Posterior cingulate gyrus (tissue), 11 donors: ENCODE measurements at places on chromosomes 11 and 22.

- no peak for DNase-seq
Measured at GRCh38 chr11:45569776-45570175, 95.6 kb downstream of the CHST1 start.

- no peak for DNase-seq
Measured at GRCh38 chr11:108929241-108929640, 264.4 kb downstream of the DDX10 start.

GRCh38 chr11:88552379-88553062, 215.0 kb upstream of the CTSC start:
- DNase-seq: no peak

DNA sequence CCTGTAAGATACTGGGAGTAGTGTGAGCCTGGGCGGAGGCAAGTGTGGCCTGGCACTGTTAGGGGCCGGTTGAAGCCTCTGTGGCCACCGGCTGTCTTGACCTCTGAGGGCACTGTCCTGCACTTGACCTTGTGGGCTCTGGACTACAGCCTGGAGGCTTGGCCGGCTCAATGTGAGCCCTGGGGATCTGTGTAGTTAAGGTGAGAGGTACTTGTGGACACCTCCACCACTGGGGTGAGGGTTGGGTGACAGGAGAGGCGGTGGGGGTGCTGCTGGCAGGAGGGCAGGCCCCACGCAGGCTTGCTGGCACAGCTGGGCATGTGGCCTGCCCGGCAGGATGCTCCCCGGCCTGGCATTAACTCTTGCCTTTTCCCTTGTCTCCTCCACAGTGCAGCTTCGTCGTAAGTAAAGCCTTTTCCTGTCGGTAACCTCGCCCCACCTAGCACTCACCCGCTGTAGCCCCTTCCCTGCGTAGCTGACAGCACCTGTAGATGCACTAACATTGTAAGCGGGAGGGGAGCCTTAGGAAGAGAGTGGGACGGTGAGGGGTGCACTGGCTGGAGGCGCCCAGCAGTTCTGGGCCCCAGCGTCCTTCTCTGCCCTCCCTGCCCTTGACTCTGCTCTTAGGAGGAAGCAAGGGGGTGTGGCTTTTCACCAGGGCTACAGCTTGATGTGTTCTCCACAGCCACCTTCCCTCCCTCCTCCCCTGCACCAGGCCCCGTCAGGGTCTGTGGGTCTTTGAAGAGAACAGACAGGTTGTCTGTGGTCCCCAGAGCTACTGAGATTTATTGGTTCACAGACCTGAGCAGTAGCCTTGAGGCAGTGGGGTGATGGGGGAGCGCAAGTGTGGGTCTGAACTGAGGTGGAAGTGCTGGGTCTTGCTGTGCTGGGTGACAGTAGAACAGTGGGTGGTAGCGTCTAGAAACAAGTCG, 17.6 kb downstream of the INCENP start:
- no peak for DNase-seq

- DNase-seq: no peak
Measured at GRCh38 chr22:37121887-37122591, 12.5 kb upstream of the TMPRSS6 start.

GRCh38 chr22:40236131-40236665, 58.5 kb downstream of the TNRC6B start:
- DNase-seq: no peak

DNA sequence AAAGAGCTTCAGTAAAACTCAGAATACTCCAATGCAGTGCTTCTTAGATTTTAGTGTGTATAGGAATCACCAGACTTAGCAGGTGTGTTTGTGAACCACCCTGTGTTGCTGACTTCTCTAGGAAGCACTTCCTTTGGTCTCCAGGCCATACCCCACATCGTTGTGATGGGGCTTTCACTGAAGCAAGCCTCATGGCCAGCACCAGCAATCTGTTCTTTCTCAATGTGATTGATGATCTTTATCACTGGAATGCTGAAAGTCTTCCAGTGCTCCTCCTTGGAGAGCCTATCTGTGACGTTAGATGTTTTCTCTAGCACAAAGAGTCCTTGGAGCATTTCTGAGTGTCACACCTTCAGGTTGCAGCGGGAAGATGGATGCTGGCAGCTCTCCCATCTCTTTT, 280.5 kb downstream of the DDX10 start:
- no peak for DNase-seq

- DNase-seq: no peak
Measured at GRCh38 chr22:41914611-41915034, 251 bp downstream of the SHISA8 start.

DNA sequence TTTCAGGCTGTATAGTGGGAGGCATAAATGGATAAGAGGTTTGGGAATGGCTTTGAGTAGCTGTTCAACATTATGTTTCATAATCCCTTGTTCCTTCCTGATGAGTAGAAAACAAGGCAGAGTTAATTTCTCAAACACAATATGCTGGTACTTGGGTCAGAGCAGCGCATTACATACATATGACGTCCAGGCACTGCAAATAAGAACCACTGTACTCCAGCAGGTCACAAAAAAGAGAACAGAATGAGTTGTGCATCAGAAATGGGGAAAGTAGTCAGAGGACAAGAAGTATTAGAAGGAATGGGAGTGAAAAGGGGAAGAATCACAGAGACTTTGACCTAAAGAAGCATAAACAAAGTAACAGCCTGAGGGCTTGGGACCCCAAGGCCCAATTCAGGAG, 44.0 kb upstream of the RDX start:
- DNase-seq: no peak

DNA sequence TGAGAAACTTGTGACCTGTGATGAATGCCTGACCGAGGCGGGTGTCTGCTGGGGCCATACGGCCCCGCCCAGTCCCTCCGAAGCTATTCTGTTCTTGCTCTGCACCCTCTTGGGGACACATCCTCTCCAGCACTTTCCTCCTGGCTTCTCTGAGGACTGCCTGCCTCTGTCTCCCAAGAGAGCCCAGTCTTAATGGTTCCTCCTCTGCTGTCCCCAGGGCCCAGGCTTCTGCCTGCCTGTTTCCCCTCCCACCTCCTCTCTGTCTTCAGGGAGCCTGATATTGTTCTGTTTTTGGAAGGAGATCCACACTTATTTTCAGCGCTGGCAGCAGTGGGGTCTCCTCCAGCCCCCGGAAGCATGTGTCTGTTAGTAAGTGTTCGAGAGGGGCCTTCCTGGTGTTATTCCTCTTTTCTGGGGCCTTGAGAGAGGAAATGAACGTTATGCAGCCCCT, 18.7 kb downstream of the SYNGR1 start:
- DNase-seq: no peak

- DNase-seq: no peak
Measured at GRCh38 chr22:17764036-17764435, 10.2 kb downstream of the BID start.

DNA sequence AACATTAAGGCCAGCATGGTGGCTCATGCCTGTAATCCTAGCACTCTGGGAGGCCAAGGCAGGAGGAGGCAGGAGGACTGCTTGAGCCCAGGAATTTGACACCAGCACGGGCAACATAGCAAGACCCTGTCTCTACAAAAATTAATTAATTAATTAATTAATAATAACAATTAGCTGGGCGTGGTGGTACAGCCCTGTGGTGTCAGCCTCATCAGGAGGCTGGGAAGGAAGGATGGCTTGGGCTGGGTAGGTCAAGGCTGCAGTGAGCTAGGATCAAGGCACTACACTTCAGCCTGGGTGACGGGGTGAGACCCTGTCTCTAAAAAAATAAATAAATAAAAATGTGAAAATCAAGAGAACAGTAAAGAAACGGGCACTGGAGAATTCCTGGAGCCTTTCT, 1.4 kb downstream of the ARFGAP3 start:
- no peak for DNase-seq

DNA sequence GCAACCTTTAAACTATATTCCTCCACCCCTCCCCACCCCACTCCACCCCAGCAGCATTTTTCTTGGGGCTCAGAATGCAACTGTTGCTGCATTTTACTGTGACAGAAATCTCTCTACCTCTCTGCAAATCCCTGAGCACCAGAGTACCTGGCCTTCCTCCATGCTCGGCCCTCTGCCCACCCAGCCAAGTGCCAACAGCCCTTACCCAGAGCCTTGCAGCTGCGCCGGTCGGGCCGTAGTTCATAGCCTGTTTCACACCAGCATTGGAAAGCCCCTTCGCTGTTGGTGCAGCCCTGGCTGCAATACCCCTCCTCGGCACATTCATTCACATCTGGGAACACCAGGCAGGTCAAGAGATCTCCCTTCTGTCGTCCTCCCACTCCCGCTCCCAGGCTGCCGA, 23.4 kb downstream of the LRP4 start:
- DNase-seq: no peak

DNA sequence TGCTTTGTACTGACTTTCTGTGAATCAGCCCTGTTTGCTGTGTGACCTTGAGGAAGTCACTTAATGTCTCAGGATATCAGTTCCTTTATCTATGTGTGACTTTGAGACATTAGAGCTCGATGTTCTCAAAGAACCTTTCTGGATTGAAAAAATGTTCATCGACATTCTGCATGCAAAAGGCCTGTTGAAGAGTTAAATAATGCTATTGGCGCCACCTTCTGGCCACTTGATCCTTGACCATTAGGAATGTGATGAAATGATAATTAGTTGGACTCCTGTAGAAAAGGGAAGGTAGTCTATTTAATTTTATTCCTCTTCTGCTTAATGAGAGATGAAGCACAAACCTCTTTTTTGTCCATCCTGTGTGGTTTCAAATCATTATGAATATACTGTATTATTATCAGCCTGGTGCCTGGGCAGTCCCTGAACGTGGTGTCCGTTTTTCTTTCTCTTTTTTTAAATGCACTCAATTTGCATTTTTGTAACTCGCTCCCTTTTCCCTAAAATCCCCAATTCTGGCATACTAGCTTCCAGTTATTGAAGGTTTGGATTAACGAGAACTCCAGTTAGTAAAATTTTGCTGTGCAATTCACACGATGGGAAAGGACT, 20.7 kb downstream of the ELF5 start:
- DNase-seq: peak; percentile 67

GRCh38 chr11:66115638-66116301, 45.7 kb downstream of the PACS1 start:
- no peak for DNase-seq

- DNase-seq: no peak
Measured at GRCh38 chr11:114970927-114971645, 292.8 kb downstream of the NXPE2 start.

GRCh38 chr11:102325088-102325487, 7.8 kb downstream of the BIRC3 start:
- DNase-seq: no peak

DNA sequence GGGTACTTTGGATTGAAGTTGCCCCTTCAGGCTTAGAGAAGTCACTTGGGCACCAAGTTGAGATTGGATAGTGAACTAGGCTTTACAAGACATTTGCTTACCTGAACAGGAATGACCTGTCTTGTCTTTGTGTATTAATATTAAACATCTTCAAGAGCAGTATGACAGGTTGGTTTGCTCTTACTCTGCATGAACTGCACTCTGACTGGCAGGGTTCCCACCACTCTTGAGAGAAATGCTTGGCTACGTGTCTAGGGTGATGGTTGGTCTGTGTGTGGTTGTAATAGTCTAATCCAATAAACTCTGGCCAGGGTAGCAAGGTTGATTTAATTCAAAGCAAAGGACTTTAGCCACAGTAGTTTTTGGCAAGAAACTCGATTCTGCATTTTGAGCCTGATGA, 20.1 kb upstream of the SPTBN2 start:
- DNase-seq: no peak

GRCh38 chr11:46701078-46701654, 335 bp downstream of the ZNF408 start:
- DNase-seq: no peak

DNA sequence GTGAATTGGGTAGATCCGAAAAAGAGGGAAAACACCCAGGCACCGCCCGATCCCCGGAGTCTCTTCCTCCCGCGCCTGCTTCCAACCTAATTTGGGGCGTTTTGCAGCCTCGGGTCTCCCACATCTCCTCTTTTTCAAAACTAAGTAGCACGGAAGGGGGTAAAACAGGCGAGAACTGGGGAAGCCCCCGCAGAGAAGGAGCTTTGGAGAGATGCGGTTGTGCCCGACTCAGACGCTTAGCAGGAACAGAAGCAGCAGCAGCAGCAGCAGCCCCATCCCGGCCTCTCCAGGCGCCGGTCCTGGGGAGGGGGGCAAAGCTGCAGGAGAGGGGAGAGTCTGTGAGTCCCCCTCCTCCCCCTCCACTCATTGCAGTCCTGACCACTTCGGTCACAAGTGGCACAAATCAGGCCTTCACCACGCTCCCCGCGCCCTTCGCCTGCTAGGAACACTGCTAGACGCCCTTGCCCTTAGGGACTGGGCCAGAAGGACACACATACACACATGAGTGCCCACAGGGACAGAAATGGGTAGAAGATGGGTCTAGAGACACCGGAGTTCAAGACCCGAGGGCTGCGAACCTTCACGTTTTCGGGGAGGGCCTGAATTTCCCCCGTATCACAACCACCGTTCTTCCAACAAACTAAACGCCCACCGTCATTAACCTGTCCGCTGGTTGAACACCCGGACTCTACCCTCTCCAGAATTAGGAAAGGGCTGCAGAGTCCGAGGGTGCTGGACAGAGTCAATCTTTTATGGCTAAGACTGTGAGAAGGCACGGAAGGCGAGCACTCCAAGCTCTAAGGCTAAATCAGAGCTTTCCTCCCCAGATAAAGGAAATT, 98.3 kb upstream of the HSD17B12 start:
- peak; percentile 69 for DNase-seq

- no peak for DNase-seq
Measured at GRCh38 chr11:104338186-104338585, 174.2 kb upstream of the PDGFD start.

- peak; percentile 36 for DNase-seq
Measured at GRCh38 chr22:27512283-27512761, 289.2 kb downstream of the MN1 start.

- DNase-seq: no peak
Measured at GRCh38 chr22:46657996-46658947, 38.1 kb downstream of the GRAMD4 start.

DNA sequence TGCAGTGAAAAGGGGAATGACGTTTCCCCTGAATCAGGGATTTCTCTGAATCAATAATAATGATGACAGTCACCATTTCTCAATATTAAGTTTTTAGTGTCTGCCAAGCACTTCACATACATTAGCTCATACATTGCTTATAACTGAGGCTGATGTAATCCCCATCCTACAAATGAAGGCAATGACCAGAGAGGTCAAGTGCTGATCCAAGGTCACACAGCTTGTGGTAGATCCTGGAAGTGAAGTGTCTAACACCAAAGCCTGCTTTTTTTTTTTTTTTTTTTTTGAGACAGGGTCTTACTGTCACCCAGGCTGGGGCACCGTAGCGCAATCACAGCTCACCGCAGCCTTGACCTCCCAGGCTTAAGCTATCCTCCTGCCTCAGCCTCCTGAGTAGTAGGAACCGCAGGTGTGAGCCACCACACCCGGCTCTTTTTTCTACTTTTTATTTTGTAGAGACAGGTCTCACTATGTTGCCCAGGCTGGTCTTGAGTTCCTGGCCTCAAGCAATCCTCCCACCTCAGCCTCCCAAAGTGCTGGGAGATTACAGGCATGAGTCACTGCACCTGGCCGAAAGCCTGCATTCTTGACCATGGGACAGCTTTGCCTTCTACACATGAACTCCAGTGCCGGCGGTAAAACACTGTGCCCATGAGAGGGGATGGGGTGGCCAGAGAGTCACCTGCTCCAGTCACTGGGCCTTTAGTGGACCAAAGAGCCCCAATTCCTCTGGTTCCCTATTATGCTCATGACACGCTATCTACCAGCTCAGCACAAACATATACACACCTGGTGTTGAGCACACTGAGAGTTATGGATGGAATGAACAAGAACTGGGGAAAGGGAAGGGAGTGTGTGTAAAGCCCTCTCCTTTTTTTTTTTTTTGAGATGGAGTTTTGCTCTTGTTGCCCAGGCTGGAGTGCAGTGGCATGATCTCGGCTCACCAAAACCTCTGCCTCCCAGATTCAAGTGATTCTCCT, 17.4 kb downstream of the ARHGAP1 start:
- DNase-seq: peak; percentile 66
